Stimulated activated CD4-positive, alpha-beta T cell treated with anti-CD3 and anti-CD28 coated beads, Interleukin-1b, Interleukin-23, amount 100 ng/mL, for 48 hours (primary cell): ENCODE measurements at places on chromosomes 12 and 14.

DNA sequence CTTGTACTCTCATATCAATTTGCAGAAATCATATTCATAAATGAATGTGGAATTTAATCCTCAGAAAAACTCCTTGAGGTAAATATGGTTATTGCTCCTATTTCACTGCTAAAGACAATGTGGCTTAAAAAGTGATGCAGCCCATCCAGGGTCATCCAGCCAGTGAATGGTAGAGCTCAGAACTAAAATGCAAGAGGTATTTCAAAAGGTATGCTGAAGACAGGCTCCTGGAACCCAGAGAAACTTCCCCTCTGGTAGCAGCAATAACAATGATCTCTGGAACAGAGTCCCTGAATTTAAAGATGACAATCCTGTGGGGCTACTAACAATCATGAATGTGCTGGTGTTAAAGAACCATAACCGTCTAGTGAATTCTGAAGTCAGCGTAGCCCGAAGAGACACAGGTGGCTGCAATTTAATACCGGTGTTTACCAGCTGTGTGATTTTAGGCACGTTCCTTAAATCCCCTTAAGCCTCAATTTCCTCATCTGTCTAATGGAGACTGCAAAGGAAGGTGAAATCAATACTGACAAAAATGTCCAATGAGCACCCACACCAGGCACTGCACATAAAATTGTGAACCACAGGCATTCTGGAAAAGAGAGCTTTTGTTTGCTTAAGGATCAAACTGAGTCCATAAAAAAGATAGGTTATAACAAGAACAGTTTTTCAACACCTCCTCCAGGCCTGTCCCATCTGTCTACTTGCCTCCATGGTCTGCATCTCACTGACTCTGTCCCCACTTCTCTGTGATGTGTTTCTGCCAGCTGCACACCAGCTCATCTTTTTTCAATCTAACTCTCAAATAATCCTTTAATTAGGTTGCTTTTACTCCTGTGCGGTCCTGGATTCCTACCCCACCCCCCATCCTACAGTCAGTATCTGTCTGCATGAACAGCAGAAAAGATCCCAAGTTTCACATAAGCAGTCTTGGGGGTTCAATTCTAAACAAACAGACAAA is 10.5 kb downstream of the TM7SF3 start:
- DNase-seq, result no peak

GRCh38 chr12:11615481-11615880 is 34.0 kb upstream of the ETV6 start:
- no peak for DNase-seq

GRCh38 chr12:126663304-126664094 is 1598.3 kb downstream of the AACS start:
- DNase-seq, result peak; percentile 2

GRCh38 chr12:31494455-31494854 is 96.5 kb downstream of the DENND5B start:
- DNase-seq, result no peak

DNA sequence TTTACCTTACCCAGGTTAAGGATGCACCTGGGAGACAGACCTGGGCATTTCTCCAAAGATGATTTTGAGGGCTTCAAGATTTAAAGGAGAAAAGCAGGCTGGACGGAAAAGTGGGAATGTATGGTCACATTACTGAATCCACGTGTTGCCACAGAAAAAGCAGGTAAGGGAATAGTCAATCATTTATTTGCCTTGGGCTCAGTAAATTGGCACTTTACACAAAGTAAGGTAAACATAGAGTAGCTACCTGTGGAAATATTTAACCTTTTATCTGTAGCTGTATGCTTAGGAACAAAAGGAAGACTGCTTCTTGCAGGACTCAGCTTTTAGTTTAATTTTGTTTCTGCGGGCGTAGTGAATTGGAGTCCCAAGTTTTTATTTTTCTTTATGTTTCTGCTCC is 153.3 kb downstream of the SLCO1B3 start:
- DNase-seq, result no peak

DNA sequence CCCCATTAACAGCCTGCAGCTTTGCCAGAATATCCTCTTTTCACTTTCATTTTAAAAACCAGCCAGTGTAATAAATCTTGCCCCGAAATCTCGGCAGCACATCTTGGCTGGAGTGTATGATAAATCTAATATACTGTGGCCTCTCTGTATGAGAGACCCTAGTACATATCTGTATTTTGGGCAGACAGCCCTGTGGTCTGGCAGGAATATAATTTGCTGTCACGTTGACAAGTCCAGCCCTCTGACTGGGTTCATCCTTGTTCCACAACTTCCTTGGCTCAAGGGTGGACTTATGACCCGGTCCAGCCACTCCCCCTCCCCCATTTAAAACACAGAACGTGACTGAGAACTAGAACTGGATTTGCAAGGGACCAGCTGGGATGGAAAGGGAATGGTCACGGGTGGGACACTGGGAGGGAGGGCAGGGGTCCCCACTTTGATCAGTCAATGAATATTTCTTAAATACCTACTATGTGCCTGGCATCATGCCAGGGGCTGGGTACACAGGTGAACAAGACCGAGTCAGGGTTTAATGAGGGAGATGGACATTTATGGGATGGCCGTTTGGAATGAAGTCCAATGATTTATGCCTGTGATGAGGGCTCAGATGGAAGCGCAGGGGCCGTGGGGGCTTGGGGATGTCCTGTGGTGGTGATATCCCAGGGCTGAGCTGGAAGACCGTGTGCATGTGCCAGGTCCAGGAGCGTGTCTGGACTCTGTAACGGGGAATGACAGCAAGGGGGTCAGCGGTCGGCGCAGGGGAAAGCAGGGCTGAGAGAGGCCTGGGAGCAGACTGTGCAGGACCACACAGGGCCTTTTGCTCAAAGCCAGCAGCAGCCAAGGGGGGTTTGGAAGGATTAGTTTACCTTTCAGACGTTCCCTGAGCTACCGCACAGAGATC is 190.5 kb downstream of the PHETA1 start:
- no peak for DNase-seq

- peak; percentile 9 for DNase-seq
Measured at GRCh38 chr14:68711561-68712309, 81.1 kb downstream of the ZFP36L1 start.

- DNase-seq, result peak; percentile 57
Measured at GRCh38 chr12:32399370-32400113, at the start of gene FGD4. TSS of gene FGD4 (plus strand) at chr12:32399558.

GRCh38 chr14:96016501-96017160 is 22.5 kb upstream of the C14orf132 start:
- no peak for DNase-seq

DNA sequence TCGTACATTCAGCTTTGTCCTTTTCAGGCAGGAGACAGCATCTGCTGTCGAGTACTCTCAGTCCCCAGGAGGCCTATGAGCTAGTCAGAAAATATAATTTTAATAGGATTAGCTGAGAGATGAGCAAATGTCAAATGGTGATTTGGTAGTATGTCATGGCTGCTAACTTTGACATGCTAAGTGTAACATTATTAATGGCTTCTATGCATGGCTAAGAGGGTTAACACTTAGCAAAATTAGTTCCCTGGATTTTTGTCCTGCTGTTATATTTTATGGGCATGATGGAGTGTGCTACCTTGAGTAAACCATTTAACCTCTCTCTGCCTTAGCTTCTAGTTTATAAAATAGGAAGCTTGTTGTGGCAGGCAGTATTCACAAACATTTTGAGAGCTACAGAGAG is 2.9 kb upstream of the PCNX1 start:
- DNase-seq, result no peak

- no peak for DNase-seq
Measured at GRCh38 chr12:98797200-98797599, 152.1 kb downstream of the APAF1 start.

- DNase-seq, result no peak
Measured at GRCh38 chr12:26241080-26241479, 45.7 kb downstream of the SSPN start.

DNA sequence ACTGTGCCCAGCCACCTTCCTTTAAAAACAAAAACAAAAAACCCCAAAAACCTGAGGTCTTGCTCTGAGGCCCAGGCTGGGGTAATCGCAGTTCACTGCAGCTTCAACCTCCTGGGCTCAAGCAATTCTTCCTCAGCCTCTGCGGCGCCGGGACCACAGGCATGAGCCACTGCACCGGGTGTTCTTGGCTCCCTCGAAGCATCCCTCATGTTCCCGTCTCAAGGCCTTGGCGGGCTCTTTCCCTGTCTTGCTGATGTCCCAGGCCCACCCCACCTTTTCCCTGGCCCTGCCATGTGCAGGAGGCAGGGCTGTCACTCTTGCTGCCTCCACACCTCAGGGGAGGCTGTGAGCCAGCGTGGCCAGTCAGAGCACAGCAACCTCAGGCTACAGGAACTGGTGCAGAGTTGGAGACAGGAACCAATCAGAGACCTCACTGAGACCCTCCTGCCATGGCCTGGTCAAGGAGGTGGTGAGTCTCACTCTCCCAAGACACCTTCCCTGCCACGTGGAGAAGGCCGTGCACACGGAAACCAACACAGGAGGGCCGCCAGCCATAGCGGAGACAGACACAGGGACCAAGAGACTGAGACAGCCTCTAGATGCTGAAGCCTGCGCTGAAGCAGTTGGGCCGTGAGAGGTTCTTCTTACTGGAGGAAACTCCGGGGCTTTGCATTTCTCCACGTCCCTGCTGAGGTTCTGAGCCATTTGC is 6.0 kb upstream of the AMN start:
- no peak for DNase-seq
